ENCODE measurements at places on chromosomes 2 and 18.
A peak's percentile ranks its signal among the peaks of the same experiment; 100 is the strongest.

DNA sequence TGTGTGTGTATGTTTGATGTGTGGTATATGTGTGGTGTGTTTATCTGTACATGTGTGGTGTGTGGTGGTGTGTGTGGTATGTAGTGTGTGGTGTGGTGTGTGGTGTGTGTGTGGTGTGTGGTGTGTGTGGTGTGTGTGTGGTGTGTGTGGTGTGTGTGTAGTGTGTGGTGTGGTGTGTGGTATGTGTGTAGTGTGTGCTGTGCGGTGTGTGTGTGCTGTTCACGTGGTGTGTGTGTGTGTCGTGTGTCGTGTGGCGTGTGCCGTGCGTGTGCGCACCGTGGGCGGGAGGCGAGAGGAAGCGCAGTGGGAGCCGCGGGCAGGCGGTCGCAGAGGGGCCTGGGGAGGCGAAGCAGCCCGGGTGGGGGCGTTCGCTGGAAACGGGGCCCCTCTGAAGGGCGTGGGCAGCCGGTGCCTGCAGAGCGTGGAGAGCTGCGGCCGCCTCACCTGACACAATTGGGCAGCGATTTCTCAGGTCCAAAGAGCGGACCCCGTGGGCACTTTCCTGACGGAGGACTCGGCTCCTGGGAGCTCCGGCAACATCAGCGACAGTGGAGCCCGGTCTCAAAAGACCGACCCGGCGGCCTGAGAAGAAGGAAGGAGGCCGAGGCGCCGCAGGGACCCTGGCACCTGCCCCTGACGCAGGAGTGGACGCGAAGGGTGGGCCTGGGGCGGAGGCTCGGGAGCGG is 741.1 kb upstream of the SALL3 start:
- DNase-seq, result no peak
- peaks cover 9% of the 10 kb centered on the region for H3K27me3 ChIP-seq
- no peak overlapping the region for H3K4me3 ChIP-seq
- H3K27ac ChIP-seq, result peak overlapping the region; percentile 59

DNA sequence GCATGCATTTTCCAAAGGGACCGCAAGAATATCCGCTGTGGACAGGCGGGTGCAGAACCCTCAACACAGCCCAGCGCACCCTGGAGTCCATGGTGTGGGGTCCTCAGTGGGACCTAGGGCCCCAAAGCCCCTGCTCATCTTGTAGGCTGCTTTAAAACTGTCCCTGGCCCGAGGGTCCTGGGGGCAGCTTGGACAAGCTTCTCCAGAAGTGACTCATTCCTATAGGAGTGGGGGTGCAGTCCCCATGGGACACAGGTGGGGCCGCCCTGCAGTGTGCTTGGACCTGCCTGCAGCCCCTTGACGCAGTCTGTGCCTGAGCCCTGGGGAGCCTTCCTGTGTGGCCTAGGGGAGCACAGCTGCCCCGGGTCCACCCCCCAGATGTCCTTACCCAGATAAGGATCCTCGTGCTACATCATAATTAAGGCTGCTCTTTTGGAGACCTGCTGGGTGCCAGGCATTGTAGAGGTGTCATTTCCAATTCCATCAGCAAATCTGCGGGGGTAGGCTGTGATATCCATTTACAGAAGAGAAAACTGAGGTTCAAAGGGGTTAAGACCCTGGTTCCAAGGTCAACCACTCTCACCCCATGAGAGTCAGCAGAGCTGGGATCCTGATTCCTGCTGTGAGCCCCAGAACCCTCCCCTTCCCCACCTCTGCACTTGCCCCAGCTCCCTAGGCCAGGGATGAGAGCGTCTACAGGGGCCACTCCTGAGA is 1.7 kb upstream of the HS6ST1 start:
- DNase-seq, result no peak
- no peaks in the 10 kb centered on the region for H3K36me3 ChIP-seq

- no peaks in the 10 kb centered on the region for H3K36me3 ChIP-seq
- no peak overlapping the region for H3K27ac ChIP-seq
- no peaks in the 10 kb centered on the region for H3K27me3 ChIP-seq
- no peak overlapping the region for H3K4me3 ChIP-seq
These were observed 1029.9 kb upstream of the PIK3C3 start for GRCh38 chr18:40925071-40925541.

DNA sequence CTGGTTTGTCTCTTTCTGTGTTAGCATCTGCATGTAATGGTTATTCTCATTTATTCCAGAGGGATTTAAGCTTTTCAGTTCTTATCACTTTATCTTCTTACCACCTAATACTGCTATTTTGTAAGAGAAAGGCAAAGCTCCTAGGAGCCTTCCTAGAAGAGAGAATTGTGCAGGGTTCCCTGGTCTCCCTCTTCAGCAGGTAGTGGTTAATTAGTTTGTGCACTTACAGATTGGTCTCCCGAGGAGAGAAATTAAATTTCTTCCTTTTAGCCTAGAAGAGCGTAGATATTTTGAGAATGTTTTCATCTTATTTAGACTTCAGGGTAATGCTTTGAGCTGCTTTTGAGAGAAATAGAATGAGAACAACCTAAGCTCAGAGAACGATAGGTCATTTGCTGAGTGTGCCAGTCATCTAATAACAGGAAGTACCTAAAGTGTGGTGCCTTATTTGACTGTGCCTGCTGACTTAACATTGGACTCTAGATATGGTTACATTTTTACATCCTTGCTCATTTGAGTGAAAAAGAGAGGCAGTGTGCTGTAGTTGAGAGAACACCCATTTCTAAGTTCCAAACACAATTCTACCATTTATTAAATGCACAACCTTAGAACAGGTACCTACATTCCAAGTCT is 651.4 kb downstream of the STK39 start:
- no peak overlapping the region for H3K27ac ChIP-seq
- H3K4me1 ChIP-seq, result peaks cover 16% of the 10 kb centered on the region
- peaks cover 3% of the 10 kb centered on the region for H3K36me3 ChIP-seq
- no peaks in the 10 kb centered on the region for H3K27me3 ChIP-seq
- DNase-seq, result no peak
- no peak overlapping the region for H3K4me3 ChIP-seq

DNA sequence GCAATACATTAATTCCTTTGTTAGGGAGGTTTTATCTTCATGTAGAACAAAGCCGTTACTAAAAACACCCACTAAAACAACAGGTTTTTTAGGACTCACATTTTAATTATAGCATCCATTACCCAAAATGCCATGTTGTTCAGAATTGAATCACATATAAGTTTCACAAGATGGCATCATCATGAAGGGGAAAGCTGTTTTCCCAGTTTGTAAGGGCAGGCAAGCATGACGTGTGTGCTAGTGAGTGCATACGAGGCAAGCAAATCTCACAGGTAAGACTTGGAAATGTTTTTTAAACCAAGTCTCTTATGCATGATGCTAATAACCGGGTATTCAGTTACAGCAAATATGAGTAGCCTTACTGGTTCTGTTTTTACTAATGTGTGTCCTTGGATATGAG is 111.8 kb upstream of the NFATC1 start:
- no peak overlapping the region for H3K4me3 ChIP-seq
- H3K36me3 ChIP-seq, result peaks cover 19% of the 10 kb centered on the region
- H3K4me1 ChIP-seq, result peaks cover 13% of the 10 kb centered on the region
- no peak overlapping the region for H3K27ac ChIP-seq

DNA sequence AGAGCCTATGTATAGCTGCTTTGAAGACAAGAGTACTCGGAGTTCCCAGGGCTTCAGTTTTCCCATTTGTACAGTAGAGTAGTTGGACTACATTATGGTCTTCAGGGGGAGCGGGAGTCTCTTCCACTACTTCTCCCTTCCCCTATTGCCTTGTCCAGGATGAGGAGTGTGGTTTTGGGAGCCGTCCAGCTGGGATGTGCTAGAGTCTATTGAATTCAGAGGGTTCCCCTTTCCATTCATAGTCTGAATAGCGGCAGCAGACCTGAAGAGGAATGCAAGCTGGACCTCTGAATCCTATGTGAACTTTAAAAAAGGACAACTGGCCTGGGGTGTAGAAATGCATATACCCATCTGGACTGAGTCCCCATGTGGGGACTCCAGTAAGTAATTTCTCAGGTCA is 43.5 kb upstream of the EPG5 start:
- no peaks in the 10 kb centered on the region for H3K27me3 ChIP-seq
- no peaks in the 10 kb centered on the region for H3K36me3 ChIP-seq
- H3K4me3 ChIP-seq, result no peak overlapping the region
- DNase-seq, result no peak

- H3K36me3 ChIP-seq, result peaks cover 3% of the 10 kb centered on the region
- H3K4me1 ChIP-seq, result no peaks in the 10 kb centered on the region
- H3K27me3 ChIP-seq, result no peaks in the 10 kb centered on the region
These were observed 58.8 kb downstream of the NAB1 start for GRCh38 chr2:190707726-190708125.

GRCh38 chr2:34549710-34550345 is 950.7 kb upstream of the FAM98A start:
- no peak for DNase-seq
- no peaks in the 10 kb centered on the region for H3K36me3 ChIP-seq
- H3K4me1 ChIP-seq, result no peaks in the 10 kb centered on the region
- no peak overlapping the region for H3K27ac ChIP-seq

DNA sequence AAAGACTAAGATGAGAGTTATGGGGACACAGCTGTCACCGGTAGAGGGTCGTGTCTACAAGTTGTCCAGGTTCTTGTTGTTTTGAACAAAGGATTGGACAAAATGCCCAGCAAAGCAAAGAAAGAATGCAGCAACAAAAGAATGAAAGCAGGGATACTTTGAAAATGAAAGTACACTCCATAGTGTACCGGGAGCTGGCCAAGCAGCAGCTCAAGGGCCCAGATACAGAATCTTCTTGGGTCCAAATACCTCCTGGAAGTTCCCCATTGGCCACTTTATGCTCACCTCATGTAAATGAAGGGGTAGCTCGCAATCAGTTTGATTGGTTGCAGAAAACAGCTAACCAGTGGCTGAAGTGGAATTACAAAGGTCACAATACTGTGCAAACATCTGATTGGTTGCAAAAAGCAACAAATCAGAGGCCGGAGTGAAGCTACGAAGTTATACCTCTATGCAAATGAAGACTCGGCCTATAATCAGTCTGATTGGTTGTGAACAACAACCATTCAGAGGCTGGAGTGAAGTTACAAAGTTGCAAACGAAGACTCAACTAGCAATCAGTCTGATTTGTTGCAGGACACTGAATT is 474.9 kb upstream of the TMEFF2 start:
- H3K27ac ChIP-seq, result no peak overlapping the region
- H3K4me3 ChIP-seq, result no peak overlapping the region
- DNase-seq, result no peak
- H3K4me1 ChIP-seq, result no peaks in the 10 kb centered on the region

- H3K4me1 ChIP-seq, result peaks cover 4% of the 10 kb centered on the region
- H3K27me3 ChIP-seq, result no peaks in the 10 kb centered on the region
- H3K4me3 ChIP-seq, result no peak overlapping the region
- peaks cover 2% of the 10 kb centered on the region for H3K36me3 ChIP-seq
- no peak overlapping the region for H3K27ac ChIP-seq
- no peak for DNase-seq
These were observed 639.7 kb downstream of the STK39 start for GRCh38 chr2:167607731-167608130.

GRCh38 chr2:160091381-160091780 is 29.0 kb upstream of the PLA2R1 start:
- H3K4me3 ChIP-seq, result no peak overlapping the region
- H3K36me3 ChIP-seq, result peaks cover 14% of the 10 kb centered on the region
- no peaks in the 10 kb centered on the region for H3K4me1 ChIP-seq
- no peaks in the 10 kb centered on the region for H3K27me3 ChIP-seq

- no peaks in the 10 kb centered on the region for H3K36me3 ChIP-seq
- H3K4me3 ChIP-seq, result no peak overlapping the region
- peaks cover 9% of the 10 kb centered on the region for H3K4me1 ChIP-seq
- H3K27ac ChIP-seq, result no peak overlapping the region
- H3K27me3 ChIP-seq, result no peaks in the 10 kb centered on the region
These were observed 507.6 kb upstream of the SPHKAP start for GRCh38 chr2:228689053-228689452.

- no peaks in the 10 kb centered on the region for H3K36me3 ChIP-seq
- peak overlapping the region; percentile 98 for H3K27ac ChIP-seq
- no peak for DNase-seq
- peaks cover 2% of the 10 kb centered on the region for H3K27me3 ChIP-seq
- H3K4me3 ChIP-seq, result peak overlapping the region; percentile 99
- H3K4me1 ChIP-seq, result peaks cover 61% of the 10 kb centered on the region
These were observed 819 bp downstream of the TGIF1 start for GRCh38 chr18:3450799-3451182.

- H3K4me1 ChIP-seq, result no peaks in the 10 kb centered on the region
- H3K27ac ChIP-seq, result no peak overlapping the region
- peaks cover 5% of the 10 kb centered on the region for H3K36me3 ChIP-seq
- H3K27me3 ChIP-seq, result no peaks in the 10 kb centered on the region
- no peak overlapping the region for H3K4me3 ChIP-seq
- DNase-seq, result no peak
These were observed 60.9 kb downstream of the KCTD1 start for GRCh38 chr18:26487437-26487836.
